ENCODE measurements at places on chromosomes 4 and X. TPM values are rescaled to one million over a fixed set of nuclear protein-coding genes. Genes with fewer than 3 reads are reported as not detected.

The PHF8 gene
- total RNA-seq: 39.7 TPM

DNA sequence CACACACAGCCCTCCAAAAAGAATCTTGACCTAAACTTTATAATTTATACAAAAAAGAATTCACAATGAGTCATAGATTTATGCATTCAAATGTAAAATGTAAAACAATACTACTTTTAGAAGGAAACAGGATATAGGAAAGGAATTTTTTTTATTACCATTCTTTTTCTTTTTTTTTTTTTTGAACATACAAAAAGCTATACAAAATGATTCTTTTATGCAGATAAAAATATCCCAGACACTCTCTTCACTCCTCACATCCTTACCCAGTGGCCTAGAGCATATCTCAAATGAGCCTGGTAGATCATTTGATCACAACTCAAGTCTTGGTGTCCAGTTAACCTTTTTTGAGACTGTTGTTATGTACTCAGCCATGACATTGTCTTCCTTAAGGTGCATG is 307.3 kb upstream of the KLF3 start:
- DNase-seq: no peak

The VSIG1 gene
- not detected for total RNA-seq

DNA sequence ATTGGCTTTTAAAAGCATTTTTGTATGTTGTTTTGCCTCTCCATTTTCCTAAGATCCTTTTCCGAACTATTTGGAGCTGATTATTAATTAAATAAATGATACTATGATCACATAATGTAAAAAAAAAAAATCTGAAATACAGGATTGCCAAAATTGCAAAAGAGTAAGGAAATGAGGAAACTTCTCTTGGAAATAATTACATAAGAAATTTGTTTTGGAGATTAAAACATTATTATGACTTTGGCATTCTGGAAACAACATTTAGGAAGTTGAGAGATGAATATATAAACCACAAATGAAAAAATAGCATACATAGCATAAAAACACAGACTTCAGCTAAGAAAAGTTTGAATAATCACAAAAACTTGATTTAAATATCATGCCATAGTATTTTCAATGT is 33.5 kb downstream of the PF4 start:
- no peak for DNase-seq

DNA sequence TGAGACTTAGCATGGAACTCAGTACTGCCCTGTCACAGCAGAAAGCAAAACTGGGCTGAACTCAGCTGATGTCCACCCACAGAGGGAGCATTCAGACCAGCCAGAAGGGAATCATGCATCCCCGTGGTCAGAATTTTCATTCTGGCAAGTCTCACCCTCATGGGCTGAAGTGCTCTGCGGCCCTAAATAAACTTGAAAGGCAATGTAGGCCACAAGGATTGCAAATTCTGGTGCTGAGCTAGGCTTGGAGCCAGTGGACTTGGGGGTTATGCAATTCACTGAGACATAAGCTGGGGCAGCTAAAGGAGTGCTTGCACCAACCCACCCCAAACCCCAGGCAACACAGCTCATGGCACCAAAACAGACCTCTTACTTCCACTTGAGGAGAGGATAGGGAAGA is 494.1 kb downstream of the GABRG1 start:
- DNase-seq: no peak

GRCh38 chr4:71406459-71406963 is 67.7 kb downstream of the SLC4A4 start:
- DNase-seq: no peak

- no peak for DNase-seq
These were observed 8.2 kb downstream of the ZCCHC4 start for GRCh38 chr4:25320773-25321172.

DNA sequence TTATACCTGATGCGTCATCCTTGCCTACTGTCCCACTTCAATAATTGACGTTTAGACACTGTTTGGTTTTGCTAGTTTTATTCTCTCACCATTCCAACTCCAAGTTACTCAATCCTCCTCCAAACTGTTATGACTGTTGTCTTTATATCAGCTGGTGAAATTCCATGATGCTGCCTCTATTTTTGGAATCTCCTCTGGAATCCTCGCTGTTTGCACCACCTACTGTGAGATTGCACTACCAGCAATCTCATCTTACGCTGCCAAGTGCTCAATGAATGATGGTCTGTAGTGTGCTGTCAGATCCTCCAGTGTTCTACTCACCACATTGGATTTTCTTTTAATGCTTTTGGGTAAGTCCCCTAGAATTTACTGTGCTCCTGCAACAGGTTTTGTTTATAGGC is 13.2 kb upstream of the PCDH18 start:
- DNase-seq: no peak

- DNase-seq: no peak
These were observed 8.4 kb upstream of the MSMO1 start for GRCh38 chr4:165319030-165319429.

The NSG1 gene
- 0.58 TPM for total RNA-seq

- DNase-seq: no peak
These were observed 37.3 kb upstream of the MYOZ2 start for GRCh38 chr4:119098306-119098705.

DNA sequence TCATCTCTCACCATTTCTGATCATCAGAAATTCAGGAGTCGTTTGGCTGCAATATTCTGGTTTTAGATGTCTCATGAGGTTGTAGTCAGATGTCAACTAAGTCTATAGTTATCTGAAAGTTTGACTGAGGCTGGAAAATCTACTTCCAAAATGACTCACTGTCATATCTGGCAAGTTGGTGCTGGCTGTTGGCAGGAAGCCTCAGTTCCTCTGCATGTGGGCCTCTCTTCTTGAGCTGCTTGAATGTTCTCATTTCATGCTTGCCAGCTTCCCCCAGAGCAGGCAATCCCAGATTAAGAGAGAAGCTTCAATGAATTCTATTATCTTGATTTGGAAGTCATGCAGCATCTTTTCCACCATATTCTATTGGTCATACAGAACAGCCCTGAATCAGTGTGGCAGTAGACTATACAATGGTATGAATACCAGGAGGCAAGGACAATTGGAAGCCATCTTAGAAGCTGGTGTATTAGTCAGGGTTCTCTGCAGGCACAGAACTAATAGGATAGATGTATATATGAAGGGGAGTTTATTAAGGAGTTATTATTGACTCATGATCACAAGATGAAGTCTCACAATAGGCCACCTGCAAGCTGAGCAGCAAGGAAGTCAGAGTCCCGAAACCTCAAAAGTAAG is 46.8 kb upstream of the ELF2 start:
- DNase-seq: no peak

The RAP1GDS1 gene
- total RNA-seq: 34.9 TPM

- no peak for DNase-seq
These were observed 585.9 kb downstream of the PCDH18 start for GRCh38 chr4:136946307-136946907.

GRCh38 chr4:69936566-69936965 is 5.7 kb downstream of the CSN1S1 start:
- DNase-seq: no peak

- DNase-seq: no peak
These were observed 340.5 kb downstream of the MAPK10 start for GRCh38 chr4:86019362-86019761.

DNA sequence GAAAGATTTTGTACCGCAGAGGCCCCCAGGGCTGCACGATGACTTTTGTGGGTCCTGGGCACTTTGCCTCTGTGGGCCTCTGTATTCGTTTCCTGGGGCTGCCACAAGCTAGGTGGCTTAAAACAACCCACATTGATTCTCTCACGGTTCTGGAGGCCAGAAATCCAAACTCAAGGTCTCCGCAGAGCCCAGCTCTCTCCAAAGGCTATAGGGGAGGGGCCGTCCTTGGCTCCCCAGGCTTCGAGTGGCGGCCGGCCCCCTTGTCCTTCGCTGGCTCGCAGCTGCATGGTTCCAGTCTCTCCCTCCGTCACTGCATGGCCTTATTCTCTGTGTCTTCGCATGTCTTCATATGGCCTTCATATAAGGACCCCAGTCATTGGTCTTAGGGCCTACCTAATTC is 241.2 kb downstream of the EVC2 start:
- no peak for DNase-seq
